ENCODE measurements at places on chromosomes 5 and 9.

DNA sequence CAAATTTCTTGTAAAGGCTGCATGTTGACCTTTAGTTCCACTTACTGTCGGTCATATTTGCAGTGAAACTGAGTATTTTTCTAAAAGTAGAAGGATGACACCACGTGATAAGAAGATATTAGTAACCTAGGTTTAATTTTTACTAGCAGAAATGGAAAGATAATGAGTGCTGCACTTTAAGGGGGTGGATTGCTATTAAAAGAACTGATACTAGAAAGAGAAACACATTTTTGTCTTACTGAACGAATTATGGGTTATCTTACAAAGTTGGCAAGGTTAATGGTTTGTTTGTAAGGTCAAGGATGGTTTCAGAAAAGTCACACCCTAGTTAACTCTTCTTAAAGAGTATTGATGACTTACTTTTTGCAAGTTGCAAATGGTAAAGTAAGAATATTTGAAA, 2.4 kb downstream of the MACIR start:
- DNase-seq = no peak

- no peak for DNase-seq
Measured at GRCh38 chr5:78691084-78691960, 42.8 kb upstream of the LHFPL2 start.

- peak; percentile 87 for DNase-seq
Measured at GRCh38 chr9:36102742-36103495, 33.6 kb upstream of the GLIPR2 start.

DNA sequence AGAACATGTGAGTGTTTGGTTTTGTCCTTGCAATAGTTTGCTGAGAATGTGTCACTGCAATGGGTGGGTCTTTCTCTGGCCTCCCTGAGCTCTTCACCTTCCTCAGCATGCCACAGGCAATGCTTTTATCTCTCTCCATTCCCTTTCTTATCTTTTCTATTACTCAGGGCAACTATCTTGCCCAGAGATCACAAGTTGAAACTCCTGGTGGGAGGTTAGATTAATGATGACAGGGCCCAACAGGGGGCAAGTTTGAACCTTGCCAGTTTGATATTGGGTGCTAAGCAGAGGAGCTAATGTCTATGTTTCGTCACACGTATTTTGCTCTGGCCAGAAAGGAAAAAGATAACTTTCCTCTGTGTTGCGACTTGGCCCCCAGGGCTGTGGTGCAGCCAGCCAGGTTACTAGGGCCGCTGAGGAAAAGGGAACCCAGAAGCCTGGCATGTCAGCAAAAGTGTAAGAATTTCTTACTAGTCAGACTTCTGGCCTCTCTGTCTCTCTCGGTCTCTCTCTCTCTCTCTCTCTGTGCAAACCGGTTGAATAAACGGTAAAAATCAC, 299.3 kb upstream of the POU5F2 start:
- no peak for DNase-seq

GRCh38 chr5:31471916-31472315, 60.0 kb downstream of the DROSHA start:
- no peak for DNase-seq

DNA sequence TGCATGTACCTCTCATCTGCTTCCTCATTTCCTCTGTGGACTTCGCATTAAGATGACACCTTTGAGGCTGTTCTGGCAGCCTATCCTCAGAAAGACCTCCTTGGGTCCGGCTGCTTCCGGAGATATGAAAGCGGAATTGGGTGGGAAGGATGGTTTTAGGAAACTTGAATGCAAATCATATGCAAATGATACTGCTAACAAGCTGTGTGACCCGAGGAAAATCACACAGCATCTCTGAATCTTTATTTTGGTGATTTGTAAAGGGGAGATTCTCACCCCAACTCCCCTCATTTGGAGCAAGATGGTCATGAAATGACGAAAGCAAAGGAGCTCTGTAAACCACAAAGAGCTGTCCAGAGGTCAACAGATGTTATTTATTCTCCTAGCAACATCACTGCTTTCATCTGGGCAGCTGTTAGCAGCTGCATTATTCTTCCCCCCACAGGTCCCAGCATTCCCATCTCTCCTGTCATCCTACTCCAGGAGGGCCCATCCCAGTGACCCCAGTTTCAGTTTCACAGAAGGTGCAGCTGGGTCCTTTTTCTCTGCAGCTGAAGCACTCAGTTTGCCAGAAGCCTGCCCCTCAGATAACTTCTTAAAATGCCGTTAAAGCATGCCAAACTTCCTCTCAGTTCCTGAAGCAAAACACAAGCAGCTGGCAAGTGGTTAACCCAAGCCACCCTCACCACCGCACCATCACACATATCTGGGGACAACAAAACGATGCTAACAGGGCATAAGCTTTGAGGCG, 269.5 kb downstream of the SEC61B start:
- no peak for DNase-seq

DNA sequence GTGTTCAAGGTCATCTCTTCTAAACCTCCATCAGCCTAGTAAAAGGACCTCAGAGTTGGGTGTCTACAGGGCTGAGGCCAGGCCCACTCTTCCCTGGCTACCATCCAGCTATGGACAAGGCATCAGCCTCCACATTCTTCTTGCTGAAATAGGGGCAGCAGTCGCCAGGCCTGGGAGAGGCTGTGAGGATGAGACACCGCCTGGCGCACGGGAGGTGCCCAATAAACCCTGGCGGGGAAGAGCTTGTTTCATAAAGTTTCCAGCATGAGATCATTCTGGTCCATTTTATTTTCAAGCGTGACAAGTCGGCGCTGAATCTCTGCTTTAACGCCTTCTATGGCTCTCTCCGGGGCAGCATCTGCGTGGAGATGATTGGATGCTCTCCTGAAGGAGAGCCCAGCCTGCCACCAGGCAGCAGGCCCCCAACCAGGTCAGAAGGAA, 153.4 kb downstream of the OLFM1 start:
- DNase-seq = no peak

- no peak for DNase-seq
Measured at GRCh38 chr5:171630350-171631065, 155.1 kb upstream of the SMIM23 start.

DNA sequence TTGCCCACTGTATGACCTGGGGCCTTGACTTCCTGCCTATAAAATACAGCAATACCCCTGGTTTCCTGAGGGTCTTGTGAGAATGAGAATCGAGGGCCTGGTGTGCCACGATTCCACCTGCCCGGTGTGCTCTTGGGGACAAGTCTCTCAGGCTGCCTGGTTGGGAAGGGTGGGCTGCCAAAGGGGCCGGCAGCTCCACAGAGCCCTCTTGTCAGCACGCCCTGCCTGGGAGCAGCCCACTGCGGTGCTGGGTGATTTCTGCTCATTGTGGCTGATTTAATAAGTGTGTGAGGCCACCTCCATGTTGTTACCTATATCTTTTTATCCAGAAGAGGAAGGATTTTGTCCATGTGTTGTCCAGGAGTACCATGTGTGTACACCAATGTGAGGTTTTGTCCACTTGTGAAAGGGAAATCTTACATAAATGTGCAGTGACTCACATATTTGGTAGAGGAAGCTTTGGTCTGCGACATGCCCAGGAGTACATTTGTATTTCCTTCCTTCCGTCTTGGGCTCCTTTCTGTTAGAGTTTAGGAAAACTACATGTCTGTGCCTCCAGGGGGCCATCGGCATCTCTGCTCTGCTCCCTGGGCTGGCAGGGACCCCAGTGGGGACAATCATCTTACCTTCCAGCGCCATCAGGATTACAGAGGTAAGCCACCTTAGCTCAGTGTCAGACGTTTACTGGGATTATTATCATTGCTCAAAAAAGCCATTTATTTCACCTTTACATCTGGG, 108.6 kb downstream of the PHF2 start:
- no peak for DNase-seq

GRCh38 chr9:121253821-121254501, 14.0 kb upstream of the GSN start:
- no peak for DNase-seq

DNA sequence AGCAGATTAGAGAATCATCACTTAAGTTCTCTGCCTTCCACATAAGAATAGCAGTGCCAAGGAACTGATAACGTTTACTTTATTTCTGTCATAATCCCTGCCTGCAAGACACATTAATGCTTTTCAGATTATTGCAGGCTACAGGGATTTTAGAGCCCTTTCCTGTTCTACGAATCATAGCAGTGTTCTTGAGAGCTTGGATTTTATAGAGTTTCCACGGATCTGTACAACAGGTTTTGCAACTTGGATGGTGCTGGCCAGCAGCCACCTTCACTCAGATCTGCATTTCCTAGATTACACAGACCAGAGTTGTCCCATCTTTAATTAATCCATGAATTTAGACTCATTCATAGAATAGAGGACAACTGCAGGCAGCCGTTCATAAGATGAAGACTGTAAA, 38.1 kb downstream of the SLC12A2 start:
- no peak for DNase-seq

DNA sequence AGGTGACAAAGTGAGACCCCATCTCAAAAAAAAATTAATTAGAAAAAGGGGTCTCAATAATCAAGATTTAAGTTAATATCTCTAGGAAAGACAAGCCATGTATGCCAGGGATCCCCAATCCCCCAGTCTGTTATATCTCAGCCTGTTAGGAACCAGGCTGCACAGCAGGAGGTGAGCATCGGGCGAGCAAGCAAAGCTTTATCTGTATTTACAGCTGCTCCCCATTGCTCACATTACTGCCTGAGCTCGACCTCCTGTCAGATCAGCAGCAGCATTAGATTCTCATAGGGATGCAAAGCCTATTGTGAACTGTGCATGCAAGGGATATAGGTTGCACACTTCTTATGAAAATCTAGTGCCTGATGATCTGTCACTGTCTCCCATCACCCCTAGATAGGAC, 116.8 kb downstream of the TARS1 start:
- DNase-seq = no peak

DNA sequence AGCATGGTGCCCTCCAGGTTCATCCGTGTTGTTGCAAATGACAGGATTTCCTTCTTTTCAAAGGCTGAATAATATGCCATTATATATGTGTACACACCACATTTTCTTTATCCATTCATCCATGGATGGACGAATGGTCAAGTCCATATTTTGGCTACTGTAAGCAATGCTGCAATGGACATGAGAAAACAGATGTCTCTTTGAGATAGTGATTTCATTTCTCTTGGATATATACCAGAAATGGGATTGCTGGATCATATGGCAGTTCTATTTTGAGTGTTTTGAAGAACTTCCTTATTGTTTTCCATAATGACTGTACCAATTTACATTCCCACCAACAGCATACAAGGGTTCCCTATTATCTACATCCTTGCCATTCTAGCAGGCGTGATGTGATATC, 67.9 kb downstream of the TEK start:
- no peak for DNase-seq

DNA sequence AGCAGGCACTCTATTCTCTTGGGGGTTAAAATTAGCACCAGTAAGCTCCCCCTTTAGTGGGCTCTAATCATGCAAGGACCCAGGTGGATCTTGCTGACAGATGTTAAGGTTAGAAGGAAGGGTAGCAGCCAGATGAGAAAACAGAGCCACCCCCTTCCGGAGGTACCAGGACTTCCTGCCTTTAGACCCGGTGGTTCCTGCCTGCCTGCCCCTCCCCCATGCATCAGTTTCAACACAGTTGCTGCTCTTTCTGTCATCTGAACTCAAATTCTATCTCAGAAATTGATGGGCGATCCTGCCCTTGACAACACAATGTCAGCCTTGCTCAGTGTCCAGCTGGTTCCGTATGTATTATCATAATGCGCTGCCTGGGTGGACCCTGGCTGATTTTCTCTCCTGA, 287.3 kb downstream of the EBF1 start:
- DNase-seq = peak; percentile 12

- DNase-seq = no peak
Measured at GRCh38 chr9:83034587-83034986, 28.4 kb downstream of the RASEF start.

- no peak for DNase-seq
Measured at GRCh38 chr9:99373912-99374311, 151.8 kb downstream of the SEC61B start.

- no peak for DNase-seq
Measured at GRCh38 chr9:16726029-16726428, 144.4 kb downstream of the BNC2 start.

DNA sequence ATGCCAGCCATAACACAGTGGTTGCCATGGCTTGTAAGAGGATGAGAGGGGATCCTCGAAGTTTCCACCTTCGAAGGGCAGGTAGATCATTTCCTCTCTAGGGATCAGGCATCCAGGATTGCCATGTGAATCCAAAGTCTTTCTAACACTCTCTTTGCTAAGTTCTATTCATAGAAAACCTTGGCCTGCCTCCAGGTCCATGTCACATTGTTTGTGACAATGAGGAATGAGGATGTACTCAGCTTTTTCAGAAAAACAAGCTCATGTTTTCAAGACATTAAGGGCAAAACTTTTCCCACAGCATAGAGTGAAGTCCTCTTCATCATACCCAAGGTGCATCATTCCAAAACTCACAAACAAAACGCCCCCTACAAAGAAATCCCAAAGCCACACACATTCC, 19.6 kb downstream of the ESM1 start:
- no peak for DNase-seq

DNA sequence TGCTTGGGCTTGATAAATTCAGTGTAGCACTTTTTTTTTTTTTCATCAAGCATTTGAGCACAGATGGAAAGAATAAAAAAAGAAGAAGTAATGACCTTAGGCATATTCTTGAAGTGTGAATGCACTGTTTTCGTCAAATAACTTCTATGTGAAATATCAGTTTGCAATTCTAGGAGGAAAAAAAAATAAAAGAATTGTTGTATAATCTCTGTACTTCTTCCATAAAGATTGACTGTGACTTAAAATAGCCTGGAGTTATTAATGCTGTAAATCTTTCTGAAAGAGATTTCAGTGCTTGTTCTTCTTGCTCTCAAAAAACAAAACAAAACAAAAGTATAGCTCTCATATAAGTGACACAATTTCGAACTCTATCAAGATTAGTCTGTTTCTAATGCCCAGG, 536.9 kb upstream of the ZNF608 start:
- DNase-seq = no peak

- no peak for DNase-seq
Measured at GRCh38 chr5:50700706-50701105, 34.3 kb downstream of the PARP8 start.

DNA sequence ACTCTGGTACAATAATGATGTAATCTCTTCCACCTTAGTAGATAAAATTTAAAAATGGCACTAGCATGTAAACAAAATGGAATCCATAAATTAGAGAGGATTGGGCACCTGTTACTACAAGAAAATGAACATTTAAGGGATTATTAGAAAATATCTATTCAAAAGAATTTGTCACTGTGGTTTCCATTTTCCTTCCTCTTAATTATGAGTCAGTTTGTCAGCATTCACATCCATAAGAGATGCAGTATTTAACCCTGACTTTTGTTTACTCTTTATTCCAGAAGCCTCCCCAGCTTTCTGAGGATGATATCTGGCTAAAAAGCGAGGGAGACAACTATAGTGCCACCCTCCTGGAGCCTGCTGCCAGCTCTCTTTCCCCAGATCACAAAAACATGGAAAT, 72.1 kb downstream of the C9orf152 start:
- no peak for DNase-seq

Data from effector CD4-positive, alpha-beta T cell (primary cell).